NCI-H1092 (cell line): ENCODE measurements at places on chromosomes 4 and X.

DNA sequence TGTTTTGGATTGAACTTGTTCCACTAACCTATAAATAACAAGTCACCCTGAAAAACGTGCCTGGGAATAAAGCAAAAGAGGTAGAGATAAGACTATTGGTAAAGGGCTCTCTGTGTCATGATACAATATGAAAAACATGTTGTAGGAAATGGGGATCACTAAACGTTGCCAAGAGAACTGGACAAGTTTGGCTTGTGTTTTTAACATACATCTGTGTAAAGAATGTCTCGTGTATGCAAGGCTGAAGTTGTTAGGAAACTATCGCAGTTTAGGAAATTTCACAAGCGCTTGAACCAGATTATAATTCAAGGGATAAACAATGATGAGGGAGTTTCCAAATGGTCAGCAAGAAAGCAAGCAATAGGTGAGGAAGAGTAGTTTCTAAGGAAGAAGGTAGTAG is 655.8 kb downstream of the PCDH7 start:
- DNase-seq = no peak

DNA sequence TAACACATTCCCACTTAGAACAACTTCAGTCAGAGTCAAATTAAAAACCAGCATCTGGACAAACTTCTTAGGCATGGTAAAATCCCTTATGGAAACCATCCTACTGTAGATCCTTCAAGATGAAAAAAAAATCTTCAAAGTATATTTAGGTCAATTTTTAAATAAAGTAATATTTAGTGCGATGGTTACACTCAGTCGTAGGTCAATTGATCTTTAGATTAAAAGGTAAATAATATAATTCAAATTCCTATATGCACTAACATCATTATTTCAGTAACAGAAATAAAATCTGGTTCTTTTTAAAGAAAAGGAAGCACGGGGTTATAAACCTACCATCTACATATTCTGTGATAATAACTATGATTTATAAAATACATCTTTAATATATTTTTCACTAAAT is at the start of gene UGT2A2:
UGT2A2 (minus strand) TSS at position 101 of the 400 bp plus-strand sequence; CDS start at position 99, 2 bp downstream.
- DNase-seq = no peak

GRCh38 chr4:113383111-113383785 is 333.8 kb downstream of the ANK2 start:
- no peak for DNase-seq

GRCh38 chr4:138112389-138112788 is 129.8 kb downstream of the SLC7A11 start:
- no peak for DNase-seq

GRCh38 chrX:151753313-151754046 is 18.9 kb downstream of the CNGA2 start:
- DNase-seq = peak; percentile 11

DNA sequence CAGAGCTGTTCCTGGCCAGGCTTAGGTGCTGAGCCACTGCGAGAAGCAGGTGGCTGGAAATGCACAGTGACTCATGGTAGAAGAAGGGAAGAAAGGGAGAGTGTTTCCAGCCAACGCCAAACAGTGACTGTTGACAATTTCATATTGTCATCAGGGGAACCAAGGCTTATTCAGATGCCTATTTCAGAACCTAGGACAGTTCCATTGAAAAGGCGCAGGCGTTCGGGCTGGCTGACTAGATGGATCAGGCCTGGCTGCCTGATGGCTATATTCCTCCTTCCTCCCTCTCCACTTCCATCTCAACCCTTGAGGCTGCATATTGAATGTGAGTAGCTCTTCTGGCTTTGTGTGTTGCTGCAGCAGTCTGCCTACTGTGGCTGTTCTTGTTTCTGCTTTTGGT is 73.0 kb upstream of the FRMPD4 start:
- DNase-seq = no peak

- DNase-seq = no peak
These were observed 133.0 kb upstream of the PLS3 start for GRCh38 chrX:115427861-115428410.

DNA sequence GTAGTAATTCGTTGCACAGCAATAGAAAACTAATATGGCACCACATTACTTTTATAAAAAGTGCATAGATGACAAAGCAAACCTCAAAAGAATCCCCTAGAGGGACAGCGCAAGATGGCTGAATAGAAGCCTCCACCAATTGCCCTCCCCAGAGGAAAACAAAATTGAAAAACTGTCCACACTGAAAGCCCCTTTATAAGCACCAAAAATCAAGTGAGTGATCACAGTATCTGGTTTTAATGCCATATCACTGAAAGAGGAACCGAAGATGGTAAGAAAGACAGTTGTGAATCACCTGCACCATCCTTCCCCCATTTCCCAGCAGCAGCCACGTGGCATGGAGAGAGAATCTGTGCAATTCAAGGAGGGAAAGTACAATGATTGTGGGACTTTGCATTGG is 522.2 kb downstream of the GLUD2 start:
- DNase-seq = no peak

- DNase-seq = no peak
These were observed 175.5 kb downstream of the DHRSX start for GRCh38 chrX:2325076-2325784.

DNA sequence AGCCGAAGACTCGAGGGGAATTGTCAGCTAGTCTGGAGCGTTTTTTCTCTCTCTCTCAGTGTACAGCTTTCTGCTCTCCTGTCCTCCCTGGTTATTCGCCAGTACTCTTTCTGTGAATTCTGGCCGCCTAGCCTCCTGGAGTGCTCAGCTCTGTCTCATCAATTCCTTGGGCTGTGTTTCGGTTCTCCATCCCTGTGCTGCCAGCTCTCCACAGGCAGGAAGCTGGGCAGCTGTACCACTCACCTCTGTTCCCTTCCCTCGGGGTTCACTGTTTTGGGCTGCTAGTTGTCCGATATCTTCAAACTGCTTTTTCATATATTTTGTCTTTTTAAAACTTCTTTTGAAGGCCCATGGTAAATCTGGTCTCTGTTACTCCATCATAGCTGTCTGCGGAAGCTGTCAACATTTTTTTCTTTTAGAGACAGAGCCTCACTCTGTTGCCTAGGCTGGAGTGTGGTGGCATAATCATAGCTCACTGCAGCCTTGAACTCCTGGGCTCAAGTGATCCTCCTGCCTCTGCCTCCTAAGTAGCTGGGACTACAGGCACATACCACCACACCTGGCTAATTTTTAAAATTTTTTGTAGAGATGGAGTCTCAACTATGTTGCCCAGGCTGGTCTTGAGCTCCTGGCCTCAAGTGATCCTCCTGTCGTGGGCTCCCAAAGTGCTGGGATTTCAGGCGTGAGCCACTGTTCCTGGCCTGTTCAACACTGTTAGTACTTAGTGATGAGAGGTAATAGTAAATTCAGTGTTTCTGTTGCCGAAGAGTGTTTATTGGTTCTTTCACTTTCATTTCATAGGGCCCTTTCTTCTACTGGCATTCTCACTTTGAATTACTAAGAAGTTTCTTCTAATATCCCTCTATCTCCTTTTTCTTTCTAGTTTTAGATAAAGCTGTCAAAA is 18.6 kb downstream of the ZCCHC4 start:
- DNase-seq = no peak

DNA sequence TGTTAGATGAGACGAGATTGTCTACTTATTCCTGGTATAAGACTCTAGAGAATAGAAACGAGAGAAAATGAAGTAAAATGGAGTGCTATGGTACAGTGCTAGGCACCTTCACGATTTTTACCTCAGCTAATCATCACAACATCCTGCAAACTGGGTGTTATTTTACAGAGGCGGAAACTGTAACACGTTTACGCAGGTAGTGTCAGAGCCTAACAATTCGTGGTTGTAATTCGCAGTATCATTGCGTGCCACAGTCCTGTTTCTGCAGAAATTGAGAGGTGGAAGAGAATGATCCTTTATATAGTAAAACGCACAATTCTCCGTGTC is 383 bp upstream of the TBC1D19 start:
- no peak for DNase-seq
